ENCODE measurements at places on chromosomes 7 and 10. TPM values are rescaled to one million over a fixed set of nuclear protein-coding genes. Genes with fewer than 3 reads are reported as not detected.

Gene ADAP1
- 19.2 TPM for total RNA-seq

Gene PPP1R9A
- total RNA-seq = 13.8 TPM

Gene C7orf57
- not detected for total RNA-seq

Gene HHEX
- total RNA-seq = 6.8 TPM

Gene CTAGE6
- 0.29 TPM for total RNA-seq

Gene DHTKD1
- total RNA-seq = 21.5 TPM

Gene MYOF
- total RNA-seq = 87.8 TPM

Gene ARMH3
- 28.2 TPM for total RNA-seq

Gene RBP3
- total RNA-seq = not detected

Gene HMX3
- total RNA-seq = not detected

Gene AKR1C2
- total RNA-seq = 767 TPM

Gene GJD4
- total RNA-seq = not detected

Gene TRIM4
- 21.2 TPM for total RNA-seq

Gene RARRES2
- total RNA-seq = 210 TPM

Gene DNAJB12
- 37.7 TPM for total RNA-seq

Gene GFRA1
- total RNA-seq = 18.3 TPM

Gene RADIL
- total RNA-seq = 6.1 TPM
